ENCODE measurements at places on chromosomes 6 and 20. TPM values are rescaled to one million over a fixed set of nuclear protein-coding genes. Genes with fewer than 3 reads are reported as not detected.
A peak's percentile ranks its signal among the peaks of the same experiment; 100 is the strongest.

DNA sequence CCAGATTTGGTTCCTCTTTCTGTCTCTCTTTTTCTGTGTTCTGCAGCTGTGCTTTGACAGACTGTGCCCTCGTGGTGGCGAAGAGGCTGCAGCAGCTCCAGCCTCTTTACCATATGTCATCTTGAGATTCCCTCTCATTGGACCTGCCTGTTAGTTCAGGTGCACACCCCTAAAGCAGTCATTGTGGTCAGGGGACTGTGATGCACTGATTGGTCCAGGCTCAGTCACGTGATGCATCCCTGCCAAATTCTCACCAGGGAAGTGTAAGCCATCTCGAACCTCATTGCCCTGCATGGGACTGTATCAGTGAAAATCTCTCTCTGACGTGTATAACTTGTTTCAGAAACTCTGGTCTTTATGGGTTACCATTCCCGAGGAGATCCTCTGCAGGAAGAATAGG is 160.3 kb downstream of the EYA2 start:
- no peak for DNase-seq

DNA sequence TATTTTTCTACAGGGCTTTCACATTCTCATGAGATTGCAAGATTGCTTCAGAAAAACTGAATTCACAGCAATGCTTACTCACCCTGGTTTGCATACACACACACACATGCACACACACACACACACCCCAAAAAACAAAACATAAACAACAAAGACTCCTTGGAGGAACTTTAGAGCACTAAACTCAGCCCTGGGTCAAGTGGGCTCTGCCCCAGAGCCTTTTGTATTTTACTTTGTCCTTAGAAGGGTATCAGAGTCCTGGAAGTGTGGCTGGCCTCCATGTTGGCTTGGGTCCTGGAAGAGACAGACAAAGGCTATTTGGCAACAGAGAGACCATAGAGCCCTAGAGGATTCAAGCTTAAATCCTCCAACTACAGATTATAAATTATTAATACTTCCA is 8.0 kb upstream of the CST9 start:
- no peak for DNase-seq

DNA sequence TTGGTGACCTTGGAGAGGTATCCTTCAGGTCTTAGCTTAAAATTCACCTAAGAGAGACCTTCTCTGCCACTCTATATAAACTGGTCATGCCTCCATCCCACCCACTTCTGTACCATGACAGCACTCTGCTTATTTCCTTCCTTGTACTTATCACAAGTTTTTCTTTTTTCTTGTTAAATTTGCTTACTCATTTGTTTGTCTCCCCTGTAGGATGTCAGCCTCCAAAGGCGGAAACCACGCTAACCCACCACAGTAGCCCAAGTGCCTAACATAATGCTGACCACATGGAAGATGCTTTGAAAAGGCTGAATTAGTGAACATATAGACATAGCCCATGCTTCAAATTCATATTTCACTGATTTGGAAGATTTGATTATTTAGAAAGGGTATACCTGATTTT is 5.4 kb downstream of the BMP6 start:
- DNase-seq, result no peak

- no peak for DNase-seq
Observed at GRCh38 chr20:54459279-54459678, 16.1 kb upstream of the DOK5 start.

DNA sequence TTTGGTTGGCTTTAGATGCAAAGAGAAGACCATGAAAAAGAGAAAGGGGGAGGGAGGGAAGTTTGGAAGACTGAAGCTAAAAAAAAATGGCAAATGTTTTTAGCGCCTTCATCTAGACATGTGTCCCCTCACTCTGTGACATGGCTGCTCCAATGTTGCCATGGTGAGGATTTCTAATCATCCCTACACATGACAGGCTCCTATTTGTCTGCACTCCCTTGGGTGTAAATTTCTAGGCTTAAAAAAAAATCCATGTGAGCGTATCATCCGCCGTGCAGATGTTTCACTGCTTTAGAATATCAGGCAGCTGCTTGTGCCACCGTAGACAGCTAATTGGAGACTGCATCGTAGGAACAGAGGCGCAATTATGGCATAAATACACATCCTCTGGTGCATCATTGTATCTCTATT is 761.1 kb upstream of the MMS22L start:
- no peak for DNase-seq

DNA sequence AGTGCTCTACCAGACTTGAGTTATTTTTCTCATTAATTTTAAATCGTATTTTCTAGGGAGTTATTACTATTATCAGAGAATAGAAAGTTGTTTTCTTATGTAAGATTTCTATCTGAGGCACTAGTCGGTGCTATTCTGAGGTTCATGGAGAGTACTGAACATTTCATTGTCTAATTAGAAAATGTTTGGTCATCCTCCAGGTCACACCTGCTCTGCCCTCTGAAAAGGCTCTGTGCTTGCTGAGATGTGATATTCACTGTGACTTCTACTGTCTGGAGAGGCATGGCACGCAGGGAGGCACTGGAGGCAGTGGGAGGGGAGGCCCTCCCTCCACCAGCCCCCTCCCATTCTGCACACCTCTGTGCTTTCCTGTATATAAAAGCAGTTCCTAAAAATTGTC is 3.0 kb downstream of the SYNDIG1 start:
- no peak for DNase-seq

- DNase-seq, result peak; percentile 30
Observed at GRCh38 chr6:132483779-132484679, 28.9 kb downstream of the STX7 start.

DNA sequence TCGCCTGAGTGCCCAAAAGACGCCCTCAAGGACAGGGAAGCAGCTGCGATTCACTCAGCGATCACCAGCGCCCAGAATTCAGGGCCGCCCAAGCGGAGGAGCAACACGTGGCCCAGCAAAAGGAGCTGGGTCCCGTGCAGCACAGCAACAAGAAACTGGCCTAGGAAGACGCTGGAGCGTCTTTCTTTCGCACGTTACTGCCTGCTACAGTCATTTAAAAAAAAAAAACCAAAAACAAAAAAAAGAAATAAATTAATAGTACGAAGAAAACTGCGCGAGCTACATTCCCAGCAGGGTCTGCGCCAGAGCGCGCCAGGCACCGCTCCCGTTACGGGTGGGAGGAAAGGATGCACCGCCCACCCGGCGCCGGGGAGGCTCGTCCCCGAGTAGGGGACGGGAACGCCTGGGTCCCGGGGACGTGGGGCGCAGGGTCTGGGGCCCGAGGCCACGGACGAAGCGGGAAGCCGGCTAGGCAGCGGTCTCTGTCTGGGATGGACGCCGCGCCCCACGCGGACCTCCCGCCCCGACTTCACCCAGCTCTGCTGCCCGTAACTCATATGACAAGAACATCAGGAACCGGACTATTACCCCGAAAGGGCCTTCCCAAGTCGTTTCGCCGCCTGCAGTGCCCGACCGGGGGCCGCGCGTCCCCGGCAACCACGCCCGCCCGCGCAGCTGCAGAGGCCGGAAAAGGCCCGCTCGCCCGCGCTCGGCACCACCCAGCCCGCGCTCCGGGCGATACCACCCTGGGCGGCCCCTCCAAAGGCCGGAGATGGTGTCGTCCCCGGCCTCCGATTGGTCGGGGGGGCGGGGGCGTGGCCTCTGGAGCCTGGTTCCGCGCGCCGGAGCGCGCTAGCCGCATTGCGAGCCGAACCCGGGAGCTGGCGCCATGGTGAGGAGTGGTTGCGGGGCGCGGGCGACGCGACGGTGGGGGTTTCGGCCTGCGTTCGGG is at the start of gene NOP56:
NOP56 (plus strand) TSS at position 861 of the 952 bp plus-strand sequence; CDS start at position 890, 29 bp downstream.
- peak; percentile 90 for DNase-seq

DNA sequence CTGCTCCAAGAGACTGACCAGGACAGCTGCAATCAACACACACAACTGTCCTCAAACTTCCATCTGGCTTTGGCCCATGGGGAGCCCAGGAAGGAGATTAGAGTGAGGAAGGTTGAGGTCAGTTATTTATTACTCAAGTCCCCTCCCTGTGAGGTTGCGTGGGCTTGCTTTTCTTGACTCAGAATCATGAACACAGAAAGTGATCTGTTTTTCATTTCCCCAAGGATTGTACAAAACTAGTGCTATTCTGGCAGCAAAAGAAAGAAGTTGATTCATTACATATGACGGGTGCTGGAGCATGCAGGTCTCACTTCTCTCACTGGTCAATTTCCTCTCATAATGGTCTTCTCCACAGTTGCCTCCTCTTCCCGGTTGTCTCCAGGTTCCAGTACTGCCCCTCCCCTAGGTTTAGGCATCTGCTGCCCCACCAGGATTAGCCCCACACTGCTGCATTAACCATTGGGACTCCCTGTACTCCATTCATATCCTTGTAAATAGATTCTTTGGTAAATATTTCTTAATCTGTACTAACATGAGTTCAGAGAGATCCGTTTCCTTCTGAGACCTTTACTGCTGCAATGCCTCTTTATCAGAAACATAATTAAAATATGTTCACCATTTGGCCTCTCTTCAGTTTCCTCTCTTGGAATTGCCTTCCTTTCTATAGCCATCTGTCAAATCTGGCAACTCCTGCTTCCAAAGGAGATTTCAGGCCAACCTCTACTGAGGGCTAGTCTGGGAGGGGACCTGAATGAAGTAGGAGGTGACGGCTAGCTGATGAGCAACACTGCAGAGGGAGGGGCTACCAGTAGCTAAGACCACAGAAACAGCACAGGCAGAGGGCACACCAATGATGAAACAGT is 888.8 kb downstream of the QKI start:
- no peak for DNase-seq

Gene PRND
- total RNA-seq, result not detected

DNA sequence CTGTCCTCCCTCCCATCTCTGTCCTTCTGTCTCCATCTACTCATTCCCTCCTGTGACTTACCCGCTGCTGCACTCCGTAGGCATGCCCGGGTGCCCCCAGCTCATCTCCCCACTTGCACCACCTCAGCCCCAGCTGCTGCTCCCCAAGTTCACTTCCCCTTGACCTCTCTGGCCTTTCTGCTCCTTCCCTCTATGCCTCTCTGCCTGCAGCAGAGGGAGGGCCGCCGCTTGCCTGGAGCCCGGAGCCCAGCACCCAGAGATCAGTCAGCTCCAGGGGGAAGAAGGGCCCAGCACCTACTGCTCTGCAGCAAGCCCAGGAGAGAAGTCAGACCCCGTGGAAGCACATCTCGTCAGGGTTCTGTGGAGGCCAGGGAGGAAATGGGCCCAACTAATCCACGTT is 97.4 kb downstream of the LRFN2 start:
- DNase-seq, result no peak

Gene UNC5CL
- 4.9 TPM for total RNA-seq

DNA sequence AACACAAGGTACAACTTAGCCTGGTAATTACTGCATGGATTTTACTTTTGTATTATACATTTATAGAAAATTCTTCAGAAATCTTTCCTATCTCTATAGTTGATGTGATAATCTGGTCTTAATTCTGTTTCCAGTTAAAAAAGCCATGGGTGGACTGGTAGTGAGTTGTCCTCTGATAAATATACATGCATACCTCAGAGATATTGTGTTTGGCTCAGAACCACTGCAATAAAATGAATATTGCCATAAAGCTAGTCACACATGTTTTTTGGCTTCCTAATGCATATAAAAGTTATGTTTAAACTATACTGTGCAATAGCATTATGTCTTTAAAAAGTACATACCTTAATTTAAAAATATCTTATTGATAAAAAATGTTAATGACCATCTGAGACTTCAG is 708.6 kb upstream of the MARCKS start:
- no peak for DNase-seq

Data from T-helper 17 cell (primary cell).